ENCODE measurements at places on chromosomes 1 and 21.

GRCh38 chr1:109824349-109825115 lies 60.8 kb upstream of the EPS8L3 start:
- peak; percentile 43 for DNase-seq

DNA sequence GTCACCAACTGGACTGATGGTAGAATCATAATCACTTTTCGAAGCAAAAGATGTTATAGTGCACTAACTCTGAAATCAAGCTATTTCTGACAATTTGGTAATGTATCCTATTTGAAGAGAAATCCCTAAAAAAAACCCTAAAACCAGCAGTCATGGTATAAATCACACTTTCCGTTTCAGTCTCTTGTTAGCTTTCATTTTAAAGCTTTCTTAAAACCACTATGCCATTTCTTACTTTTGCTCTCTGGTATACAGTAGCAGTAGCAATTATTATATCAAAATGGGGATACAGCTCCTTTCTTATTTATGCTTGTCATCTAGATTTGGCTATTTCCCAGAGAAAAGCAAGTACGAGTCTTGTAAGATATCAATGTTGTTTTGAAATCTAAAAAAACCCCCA lies 323.3 kb downstream of the KCTD3 start:
- DNase-seq: no peak

- no peak for DNase-seq
These were observed 29.6 kb upstream of the CADM3 start for GRCh38 chr1:159141584-159142390.

GRCh38 chr1:24058671-24059455 lies 53.1 kb downstream of the MYOM3 start:
- no peak for DNase-seq

- no peak for DNase-seq
These were observed 57.5 kb upstream of the CPLANE2 start for GRCh38 chr1:16294219-16295212.

GRCh38 chr1:161350671-161351070 lies 17.0 kb downstream of the CFAP126 start:
- DNase-seq: no peak

DNA sequence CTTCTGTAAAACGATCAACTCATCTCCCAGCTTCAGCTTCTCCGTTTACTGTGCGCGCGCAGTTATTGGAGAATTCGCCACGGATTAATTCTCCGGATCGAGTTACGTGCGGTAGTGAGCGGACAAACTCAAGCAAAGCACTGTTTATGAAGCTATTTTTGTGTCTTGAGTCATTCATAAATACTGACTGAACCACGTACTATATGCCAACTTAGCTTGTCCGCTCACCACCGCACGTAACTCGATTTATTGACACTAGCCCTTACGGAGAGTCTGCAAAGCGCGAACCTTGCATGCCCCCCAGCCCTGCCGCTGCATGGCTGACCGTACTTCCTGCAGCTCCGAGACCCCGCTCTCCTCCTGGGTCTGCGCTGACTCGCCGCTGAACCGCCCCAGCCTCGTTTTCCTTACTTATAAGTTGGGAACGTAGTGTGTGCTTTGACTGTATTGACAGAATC lies 773 bp downstream of the CHD1L start:
- DNase-seq: no peak

DNA sequence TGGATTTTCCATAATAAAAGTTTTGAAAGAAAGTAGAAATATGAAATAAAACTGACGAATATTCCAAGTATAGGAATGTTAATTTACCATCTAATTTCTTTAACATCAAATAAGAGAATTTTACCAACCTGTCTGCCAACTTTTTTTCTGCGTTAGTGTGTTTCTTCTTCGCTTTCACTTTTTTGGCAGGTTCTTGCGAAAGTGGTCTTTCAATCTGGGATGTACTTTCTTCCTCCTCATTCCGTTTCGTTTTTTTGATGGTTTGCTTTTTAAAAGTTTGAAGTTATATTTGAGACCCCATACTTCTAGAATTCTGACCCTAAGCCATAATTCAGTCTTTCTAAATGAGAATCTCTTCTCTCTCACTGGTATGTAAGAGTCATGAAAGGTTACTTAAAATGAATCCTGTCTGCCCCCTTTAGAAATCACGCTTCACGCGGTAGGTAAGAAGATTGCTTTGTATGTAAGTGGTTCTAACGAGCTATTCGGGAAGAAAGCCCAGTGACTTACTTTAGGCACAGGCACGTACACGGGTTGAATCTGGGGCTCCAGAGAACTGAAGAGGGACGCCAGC lies 580 bp downstream of the RBM34 start:
- DNase-seq: no peak

DNA sequence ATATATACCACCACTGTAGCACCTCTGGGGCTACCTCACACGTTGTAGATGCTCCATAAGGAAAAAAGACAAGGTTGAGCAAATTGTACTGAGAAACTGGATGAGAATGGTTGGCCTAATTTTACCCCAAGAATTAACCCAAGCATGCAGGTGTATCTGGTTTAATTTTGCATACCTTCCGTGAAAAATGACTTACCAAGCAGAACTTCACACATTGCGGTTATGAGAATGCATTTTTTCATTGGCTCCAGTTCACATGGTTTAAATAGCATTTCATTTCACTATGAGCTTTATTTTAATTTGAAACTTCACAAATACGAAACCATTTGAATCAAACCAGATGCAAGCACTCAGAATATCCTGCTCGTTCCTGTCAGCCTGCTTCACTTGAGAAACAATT lies 512.2 kb downstream of the LTN1 start:
- DNase-seq: no peak

DNA sequence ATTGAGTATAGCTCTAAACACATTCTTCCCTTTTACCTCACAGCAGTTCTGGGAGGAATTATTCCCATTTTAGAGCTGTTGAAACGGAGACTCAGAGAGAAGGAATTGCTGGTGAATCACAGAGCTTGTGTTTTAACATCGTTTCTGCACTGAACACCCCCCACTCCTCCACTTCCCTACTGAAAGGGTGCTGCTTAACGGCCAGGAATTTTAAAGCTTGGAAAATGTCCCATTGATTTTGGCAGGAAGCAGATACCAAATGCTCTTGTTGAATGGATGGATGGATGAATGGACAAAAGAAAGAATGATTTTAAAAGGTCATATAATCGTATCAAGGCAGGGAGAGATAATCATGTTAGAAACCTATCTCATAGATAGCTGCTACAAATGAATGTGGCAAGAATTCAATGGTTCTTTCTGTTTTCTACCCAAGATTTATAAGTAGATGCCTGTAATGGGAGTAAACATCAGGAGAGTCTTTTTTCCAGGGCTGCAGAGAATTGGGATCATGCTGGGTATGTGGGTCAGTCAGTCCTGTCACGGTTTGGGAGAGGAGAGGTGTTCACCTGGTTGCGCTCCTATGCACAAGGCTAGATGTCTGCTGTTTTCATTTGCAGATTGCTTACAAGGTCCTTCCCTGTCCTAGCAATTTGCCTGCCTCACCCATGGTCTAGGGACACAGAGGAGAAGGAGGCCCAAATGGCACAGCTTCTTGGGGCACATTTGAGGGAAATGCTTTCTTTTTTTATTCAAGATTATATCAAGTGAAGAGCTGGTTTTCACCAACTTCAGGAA lies 19.0 kb downstream of the FAM163A start:
- DNase-seq: no peak

DNA sequence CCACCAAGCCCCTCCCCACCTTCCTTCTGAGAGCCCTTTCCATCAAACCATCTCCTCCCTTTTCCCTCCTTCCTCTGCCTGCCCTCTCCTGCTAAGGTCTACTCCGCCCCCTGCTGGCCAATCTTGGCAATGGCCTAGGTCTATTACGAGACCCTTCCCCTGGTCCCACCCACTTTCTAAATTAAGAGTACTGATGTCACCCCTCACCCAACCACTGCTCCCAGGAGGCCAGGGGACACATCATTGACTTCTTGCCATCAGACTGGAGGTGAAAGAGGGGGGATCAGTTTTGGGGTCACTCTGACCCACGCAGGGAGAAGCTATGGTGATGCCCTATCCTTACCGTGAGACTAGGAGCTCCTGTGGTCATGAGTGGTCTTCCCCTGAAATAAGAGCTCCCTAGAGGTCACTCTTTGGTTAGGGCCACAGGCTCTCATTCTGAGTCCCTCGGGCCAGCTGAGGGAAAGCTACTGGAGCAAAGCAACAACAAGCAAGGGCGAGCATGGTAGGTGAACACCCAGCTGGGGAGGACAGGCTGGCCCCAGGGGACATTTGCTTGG lies 34.6 kb upstream of the S100A7 start:
- no peak for DNase-seq

DNA sequence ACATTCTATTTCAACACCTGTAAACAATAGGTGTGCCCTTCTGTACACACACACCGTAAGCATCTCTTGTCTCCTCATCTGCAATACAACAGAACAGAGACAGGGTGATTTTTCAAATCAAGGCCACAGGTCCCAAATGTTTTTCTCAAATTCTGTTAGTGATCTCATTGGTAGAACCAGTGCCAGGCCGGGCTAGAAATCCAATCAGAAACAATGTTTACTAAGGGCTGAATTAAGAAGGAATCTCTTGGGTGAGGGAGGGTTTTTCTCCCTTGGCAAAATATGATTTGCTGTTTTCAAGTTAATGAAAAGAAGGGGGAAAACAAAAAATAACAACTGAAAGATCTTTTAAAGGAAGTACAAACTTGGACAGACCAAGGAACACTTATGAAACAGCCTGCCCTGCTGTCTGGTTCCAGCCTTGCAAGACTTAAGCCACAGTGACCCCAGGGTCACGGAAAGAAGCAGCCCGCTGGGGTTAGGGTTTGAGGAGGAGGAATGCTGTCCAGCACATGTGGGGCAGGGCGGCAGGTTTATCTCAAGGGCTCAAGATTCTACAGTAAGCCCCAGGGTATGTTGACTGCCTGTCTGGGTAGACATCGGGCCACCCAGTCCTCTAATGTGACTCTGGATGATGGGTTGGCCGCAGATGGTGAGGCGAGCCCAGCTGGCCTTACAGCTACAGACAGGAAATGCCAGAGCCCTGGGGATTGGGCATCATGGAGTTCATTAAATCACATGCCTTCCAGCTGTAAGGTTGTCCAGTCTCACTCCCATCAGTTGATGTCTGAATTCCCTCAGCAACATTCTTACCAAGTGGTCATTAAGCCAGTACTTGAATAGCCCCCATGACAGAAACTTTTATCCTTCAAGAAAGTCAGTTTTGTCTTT lies 73.3 kb upstream of the SLC44A3 start:
- no peak for DNase-seq

GRCh38 chr1:1067860-1068516 lies 6.1 kb downstream of the RNF223 start:
- DNase-seq: no peak

DNA sequence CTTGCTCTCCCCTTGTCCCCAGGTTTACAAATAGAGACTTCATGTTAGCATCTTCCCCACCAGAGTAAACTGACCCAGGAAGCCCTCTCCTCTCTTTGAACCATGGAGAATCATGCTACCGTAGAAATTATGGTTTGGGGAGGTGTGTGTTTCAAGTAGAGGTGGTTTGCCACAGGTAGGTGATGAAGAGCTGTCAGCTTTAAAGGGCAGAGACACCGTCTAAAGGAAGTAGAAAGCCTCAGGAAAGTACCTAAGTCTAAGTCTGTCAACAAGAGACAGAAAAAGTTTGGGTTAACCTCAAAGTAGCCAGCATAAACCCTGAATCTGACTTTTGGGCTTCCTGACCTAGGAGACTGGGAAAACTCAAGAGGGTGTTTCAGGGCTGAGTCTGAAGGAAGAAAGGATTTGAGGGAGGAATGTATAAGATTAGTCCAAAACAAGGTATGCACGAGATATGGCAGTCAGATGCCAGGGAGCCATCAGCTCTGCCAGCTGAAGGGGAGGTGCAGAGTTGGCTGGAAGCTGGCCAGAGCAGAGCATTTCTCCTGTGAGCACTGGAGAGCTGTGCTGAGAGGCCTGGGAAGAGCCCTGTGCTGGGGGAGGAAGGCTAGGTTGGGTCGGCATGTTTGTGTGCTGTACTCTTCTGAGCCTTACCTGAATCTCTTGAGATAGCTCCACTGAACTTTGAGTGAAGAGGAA lies 14.3 kb downstream of the ADAMTSL4 start:
- DNase-seq: no peak

- no peak for DNase-seq
These were observed 51.6 kb upstream of the B3GALT5 start for GRCh38 chr21:39561140-39561539.

DNA sequence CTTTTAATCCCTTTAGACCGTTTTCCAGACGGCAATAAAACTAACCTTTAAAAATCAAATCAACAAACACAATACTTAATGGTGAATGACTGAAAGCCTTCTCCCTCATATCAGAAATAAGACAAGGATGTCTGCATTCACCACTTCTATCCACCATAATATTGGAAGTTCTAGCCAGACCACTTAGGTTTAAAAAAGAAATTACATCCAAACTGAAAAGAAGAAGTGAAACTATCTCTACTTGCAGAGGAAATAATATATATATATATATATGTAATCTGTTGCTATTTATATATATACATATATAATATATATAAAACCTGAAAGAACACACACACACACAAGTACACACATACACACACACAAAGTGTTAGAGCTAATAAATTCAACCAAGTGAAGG lies 100.4 kb downstream of the BRINP3 start:
- no peak for DNase-seq

GRCh38 chr1:28507247-28507645 lies 1.4 kb downstream of the RCC1 start:
- DNase-seq: no peak

GRCh38 chr21:31520561-31521098 lies 138.9 kb upstream of the SOD1 start:
- no peak for DNase-seq

GRCh38 chr1:82153272-82153629 lies 352.5 kb downstream of the ADGRL2 start:
- no peak for DNase-seq

- DNase-seq: no peak
These were observed 24.4 kb upstream of the AGBL4 start for GRCh38 chr1:50047916-50048694.

DNA sequence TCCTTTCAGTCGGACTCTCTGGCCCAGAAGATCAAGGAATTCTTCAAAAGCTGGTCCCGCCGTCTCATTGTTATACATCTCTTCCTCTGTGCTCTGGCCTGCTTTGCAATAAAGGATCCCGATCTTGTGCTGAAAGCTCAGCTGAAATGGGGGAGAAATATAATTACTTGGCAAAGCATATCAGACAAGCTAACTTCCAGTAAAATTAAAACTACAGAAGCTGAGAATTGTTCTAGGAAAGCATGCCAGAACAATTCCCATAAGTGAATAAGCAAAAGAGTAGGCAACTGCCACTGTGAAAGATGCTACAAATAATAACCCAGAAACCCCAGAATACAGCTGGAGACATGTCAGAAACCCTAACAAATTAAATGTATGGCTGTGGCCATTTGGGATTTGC lies 146.1 kb downstream of the SIPA1L2 start:
- no peak for DNase-seq

DNA sequence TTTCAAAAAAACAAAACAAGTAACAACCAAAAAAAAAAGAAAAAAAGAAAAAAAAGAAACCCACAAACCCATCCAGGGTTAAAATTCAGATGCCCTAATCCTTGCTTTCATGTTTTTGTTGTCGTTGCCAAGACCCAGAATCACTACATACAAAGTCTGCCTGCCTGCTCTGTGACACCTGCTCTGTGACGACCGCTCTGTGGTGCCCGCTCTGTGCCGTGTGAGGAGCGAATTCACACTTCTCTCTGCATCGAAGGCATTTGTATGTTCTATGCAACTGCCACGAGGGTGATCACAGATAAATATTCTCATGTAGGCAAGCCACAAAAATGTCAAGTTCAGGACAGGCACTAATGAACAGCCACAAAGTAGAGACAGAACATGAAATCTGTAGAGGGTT lies 178.6 kb downstream of the SLC45A1 start:
- DNase-seq: no peak

Measured in vagina (tissue), 2 donors.